ENCODE measurements at places on chromosomes 16 and 17. TPM values are rescaled to one million over a fixed set of nuclear protein-coding genes. Genes with fewer than 3 reads are reported as not detected.
A peak's percentile ranks its signal among the peaks of the same experiment; 100 is the strongest.

GRCh38 chr16:29678691-29679267 lies at the start of gene QPRT:
Gene QPRT (plus strand): TSS chr16:29679180. CDS start chr16:29679198, 18 bp downstream.
- DNase-seq: peak; percentile 71

The SETD1A gene
- polyA plus RNA-seq: 15.4 TPM

DNA sequence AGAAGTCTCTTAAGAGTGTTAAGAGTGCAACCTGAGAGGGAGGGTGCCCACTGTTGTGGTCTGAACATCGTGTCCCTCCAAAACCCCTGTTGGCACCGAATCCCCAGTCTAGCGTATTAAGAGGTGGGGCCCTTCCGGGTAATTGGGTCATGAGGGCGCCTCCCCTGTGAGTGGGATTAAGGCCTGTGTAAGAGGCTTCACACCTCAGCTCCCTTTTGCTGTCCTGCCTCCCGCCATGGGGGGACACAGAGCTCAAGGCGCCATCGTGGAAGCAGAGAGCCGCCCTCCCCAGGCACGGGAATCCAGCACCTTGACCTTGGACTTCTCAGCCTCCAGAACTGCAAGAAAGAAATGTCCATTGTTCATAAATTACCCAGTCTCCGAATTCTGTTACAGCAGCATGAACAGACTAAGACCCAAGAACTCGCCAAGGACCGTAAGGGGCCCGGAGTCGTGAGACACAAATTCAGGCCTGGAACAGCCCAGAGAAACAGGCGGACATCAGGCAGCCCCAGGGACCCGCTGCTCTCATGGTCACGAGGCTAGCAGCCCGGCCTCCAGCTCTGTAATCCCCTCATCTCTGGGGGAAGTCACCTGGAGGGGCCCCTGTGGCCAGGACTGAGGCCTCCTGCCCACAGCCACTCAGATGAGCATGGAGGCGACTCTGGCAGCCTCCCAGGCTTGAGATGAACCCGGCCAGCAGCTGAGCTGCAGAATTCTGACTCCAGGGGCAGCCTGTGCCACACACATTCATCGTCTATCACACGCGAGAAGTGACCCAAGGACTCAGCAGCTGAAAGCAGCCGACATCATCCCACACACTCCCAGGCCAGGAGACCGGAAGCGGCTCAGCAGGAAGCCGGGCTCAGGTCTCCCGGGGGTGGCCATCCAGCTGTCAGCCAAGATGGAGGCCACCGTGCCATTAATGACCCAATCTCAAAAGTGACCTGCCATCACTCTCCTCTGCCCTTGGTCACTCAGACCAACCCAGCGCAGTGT lies 12.8 kb upstream of the CHMP6 start:
- no peak for DNase-seq

The TP53TG3 gene
- polyA plus RNA-seq: not detected

DNA sequence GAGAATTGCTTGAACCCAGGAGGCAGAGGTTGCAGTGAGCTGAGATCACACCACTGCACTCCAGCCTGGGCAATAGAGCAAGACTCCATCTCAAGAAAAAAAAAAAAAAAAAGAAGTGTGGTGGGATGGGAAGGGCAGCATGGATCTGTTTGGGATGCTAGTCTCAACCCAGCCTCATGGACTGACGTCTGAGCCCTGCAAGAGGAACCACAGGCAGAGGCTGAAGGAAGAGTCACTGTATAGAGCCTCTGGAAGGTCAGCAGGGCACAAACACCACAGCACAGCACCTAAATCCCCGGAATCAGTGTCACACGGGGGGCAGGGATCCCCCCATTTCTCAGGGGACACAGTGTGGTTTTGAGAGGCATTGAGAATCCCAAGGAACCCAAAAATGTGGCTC lies 10.9 kb upstream of the CXCL16 start:
- DNase-seq: no peak

- DNase-seq: no peak
These were observed 87.0 kb upstream of the MAF start for GRCh38 chr16:79687249-79688130.

DNA sequence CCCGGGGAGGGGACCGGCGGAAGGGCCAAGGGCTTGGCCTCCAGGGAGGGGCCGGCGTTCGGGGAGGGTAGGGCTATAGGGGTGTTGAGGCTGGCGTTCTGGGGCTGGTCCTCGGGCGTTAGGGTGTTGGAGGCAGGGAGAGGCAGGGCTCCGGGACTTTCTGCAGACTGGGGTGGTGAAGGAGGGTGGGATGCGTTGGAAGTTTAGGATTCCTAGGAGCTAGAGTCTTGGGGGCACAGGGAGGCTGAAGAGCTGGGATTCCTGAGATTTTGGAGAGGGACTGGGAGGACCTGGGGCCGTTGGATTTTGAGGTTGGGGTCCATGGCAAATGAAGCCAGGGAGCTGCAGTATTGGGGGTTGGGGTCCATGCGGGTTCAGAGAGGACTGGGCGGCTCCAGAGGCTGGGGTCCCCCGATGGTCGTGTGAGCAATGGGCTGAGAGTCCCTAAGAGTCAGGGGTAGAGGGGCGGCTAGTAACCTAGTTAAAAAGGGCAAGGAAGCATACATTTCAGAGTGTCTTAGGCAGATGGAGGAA lies 740 bp downstream of the NFATC2IP start:
- DNase-seq: no peak

DNA sequence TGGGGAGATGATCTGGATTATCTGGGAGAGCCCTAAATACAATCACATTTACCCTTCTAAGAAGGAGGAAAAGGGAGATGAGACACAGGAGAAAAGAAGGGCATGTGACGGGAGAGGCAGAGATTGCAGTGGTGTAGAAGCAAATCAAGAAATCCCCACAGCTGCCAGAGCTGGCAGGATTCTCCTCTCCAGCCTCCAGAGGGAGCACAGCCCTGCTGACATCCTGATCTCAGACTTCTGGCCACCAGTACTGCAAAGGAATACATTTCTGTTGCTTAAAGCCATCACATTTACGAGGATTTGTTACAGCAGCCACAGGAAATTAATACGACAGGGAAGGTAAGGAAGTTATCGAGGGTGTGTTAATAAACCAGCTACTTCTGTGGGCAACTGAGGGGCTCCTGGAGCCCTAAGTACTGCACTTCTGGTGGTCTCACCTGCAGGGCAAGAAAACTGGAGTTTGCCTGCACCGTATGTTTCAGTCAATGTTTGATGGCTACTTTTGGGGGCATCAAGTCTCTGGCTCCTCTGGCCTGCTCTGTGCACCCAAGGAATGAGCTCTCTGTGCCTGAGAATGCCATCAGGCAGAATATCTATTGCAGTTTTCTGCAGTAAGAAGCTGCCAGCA lies 22.9 kb upstream of the CDH13 start:
- DNase-seq: no peak

- no peak for DNase-seq
These were observed 1.3 kb downstream of the RILP start for GRCh38 chr17:1648173-1648962.

- no peak for DNase-seq
These were observed at the start of gene TLCD3B for GRCh38 chr16:30030841-30031413. Gene TLCD3B (minus strand): TSS chr16:30031271. CDS start chr16:30030527, 744 bp downstream.

DNA sequence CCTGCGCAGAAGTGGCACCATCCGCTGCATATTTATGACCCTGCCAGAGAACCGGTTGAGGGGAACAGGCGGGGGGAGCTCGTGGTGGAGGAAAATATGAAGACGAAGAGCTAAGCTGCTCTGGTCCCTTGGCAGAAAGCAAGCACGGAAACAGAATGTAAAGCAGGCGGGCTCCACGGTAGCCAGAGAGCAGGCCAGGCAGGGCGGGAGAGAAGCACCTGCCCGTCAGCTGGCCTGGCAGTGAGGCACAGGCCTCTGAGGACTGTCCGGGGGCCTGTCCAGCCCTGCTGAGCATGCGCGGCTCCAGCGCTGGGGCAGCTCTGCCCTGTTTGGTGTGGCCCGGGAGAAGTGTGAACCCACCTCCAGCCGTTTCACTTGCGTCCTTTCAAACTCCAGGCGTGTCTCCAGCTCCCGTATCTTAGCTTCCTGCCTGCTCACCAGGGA lies 46.7 kb downstream of the PIPOX start:
- peak; percentile 23 for DNase-seq

DNA sequence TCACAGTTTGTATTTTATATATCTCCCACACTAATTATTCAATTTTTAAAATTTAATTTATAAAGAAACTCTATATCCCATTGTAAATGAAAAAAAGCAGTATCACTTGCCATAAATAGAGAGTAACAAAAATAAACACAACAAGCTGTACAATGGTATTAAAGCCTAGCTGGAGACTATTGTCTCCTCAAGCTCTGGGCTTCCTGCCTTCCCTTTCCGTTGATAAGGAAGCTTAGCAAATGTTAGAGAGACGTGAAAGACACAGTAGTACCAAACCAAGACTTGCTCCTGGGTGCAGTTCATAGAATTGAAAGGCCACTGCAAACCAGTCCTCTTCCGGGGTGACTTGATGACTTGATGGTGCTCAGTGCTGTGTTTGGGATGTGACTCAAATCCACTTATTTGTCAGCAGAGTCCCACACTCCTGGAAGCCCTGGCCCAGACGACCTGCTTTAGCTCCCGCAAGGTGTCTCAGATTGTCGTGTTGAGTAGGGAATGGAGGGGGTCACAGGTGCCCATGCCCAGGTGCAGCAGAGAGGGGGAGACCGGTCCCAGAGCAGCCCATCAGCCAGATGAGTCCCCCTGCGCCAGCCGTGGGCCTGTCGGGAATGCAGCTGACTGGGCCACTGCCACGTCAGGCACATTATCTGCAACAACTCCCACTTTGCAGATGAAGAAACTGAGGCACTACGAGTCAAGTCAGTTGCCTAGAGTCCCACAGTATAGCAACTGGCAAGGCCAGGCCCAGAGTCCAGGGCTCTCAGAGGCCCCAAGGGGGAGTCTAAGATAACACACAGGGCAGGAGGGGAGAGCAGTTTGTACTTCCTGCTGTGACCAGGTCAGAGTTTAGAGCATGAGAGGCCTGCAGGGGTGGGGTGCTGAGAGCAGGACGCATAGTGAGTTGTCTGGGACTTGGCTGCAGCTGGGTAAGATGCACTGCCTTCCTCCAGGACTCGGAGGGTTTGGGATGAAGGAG lies 40.5 kb downstream of the PSME3IP1 start:
- no peak for DNase-seq

GRCh38 chr16:3997231-3997841 lies 116.8 kb upstream of the CREBBP start:
- no peak for DNase-seq

GRCh38 chr16:10984509-10984908 lies 40.1 kb downstream of the CLEC16A start:
- no peak for DNase-seq

The HLF gene
- 6.0 TPM for polyA plus RNA-seq

DNA sequence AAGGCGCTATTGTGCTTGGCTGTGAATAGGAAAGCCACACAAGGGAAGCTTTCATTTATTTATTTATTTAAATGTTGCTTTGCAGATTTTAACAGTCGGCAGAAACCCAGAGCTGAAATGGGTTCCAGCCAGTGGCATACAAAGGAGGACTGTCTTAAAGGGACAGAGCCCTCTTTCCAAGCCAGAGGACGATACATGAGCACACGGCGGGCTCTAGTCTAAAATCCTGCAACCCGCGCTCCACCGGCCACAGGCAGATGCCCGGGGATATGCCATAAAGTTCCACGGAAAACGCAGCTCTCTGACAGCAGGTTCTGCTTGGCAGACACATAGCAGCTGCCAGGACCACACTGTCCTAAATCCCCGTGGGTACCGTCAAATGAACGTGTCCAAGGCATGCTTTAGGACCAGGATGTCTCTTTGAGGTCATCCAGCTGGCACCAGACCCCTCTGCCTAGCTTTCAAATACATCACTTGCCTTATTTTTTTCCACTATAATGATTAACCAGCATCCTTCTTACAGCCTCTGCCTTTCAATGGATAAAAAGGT lies 64.6 kb downstream of the CYTH1 start:
- DNase-seq: no peak

GRCh38 chr16:69339289-69340094 lies at the start of the genes COG8 and NIP7:
Gene COG8 (minus strand): TSS chr16:69339564. CDS start chr16:69339552, 12 bp downstream.
Gene NIP7 (plus strand): TSS chr16:69339772. CDS start chr16:69339830, 58 bp downstream.
- DNase-seq: peak; percentile 91

GRCh38 chr17:50129728-50130558 lies at the start of gene SAMD14:
Gene SAMD14 (minus strand): TSS chr17:50130160. CDS start chr17:50124959, 5,201 bp downstream.
- no peak for DNase-seq

GRCh38 chr17:65941356-65941899 lies 250.5 kb downstream of the CEP112 start:
- no peak for DNase-seq

DNA sequence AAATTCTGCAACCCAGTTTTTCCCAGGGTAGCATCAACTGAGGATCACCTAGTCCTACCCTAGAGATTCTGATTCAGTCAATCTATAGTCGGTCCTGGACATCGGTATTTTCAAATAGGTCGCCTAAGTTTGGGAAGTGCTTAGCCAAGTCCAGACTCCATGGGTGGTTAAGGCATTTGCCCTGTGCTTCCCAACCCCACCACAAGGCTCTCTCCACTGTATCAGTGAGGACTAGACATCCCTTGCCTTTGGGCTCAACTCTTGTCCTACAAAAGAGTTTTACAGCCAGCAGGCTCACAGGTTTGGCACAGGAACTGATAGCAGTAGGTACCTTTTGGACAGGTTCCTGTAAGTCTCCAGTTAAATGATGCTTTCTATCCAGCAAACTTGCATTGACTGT lies 13.8 kb downstream of the HYDIN start:
- DNase-seq: no peak

DNA sequence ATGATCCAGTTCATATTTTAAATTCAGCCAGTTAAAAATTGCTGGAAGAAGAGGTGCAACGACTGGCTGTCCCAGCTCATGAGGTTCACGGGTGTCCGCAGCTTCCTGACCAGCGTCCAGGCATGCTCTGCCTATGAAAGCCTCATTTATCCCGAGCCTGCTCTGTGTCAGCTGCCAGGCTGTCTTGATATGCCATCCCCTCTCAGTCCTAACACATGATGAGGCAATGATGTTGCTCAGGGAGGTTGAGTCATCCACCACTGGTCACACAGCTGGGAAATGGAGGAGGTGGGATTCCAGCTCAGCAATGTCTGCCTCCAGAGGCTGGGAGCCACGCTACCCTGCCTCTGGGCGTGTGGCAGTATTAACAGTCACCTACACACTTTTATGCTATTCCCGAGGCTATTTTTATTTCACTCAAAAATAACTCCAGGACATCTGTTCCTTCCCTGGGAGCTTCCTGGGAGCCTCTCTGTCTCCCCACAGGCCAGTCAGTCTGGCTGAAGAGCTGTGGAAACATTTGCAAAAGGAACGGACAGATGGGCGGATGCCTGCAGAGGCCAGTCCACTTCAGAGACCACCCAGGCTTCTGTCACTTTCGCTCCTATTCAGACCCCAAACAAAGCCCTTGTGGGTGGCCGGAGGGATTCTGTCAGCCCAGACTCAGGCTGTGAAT lies 22.5 kb downstream of the RAB11FIP4 start:
- DNase-seq: no peak

DNA sequence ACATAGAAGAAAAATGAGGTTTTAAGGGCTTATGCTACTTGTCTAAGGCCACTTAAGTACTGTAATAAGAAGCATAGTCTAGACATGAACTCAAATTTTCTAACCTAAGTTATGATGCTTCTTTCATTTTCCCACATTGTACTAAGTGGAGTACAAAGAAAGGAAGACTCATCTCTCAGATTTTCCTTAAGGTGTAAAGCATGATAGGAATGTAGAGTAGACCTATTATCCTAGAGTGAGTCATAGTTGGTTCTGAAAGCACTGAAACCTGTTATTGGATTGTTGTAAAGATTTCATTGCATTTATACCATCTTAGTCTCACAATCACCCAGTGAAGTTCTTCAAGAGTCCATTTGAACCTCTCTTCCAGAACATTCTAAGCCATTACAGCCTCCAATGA lies 343.8 kb downstream of the TOX3 start:
- DNase-seq: no peak

GRCh38 chr16:66682271-66682670 lies 14.3 kb downstream of the CMTM4 start:
- no peak for DNase-seq

GRCh38 chr17:5797447-5798050 lies 213.2 kb upstream of the NLRP1 start:
- no peak for DNase-seq

- no peak for DNase-seq
These were observed 46.3 kb upstream of the ICAM2 start for GRCh38 chr17:64066716-64067115.

All from left renal pelvis (tissue), 4 donors.